Right forelimb (tissue), 1 donor: ENCODE measurements at places on chromosomes 3 and 15.
A peak's percentile ranks its signal among the peaks of the same experiment; 100 is the strongest.

- no peak for DNase-seq
These were observed 76.4 kb downstream of the AKAP13 start for GRCh38 chr15:85456798-85457197.

GRCh38 chr3:1048558-1048957 lies 44.3 kb upstream of the CNTN6 start:
- DNase-seq = no peak

DNA sequence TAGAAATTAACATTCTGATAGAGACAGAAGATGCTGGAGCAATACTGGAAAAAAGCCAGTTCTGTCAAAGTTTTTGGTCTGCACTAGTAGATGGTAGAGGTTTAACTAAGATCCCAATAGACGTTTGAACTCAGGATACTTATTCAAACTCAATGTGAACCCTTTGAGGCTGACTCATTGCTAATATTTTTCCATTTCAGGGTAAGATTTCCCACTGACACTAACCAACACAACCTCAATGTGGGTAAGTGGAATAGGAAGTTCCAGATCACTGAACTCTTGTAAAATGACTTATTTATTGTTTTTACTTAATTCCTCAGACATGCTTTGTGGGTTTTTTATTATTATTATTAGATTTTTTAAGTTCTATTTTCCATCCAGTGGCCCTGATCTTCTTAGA lies 1024.8 kb downstream of the EPHA3 start:
- no peak for DNase-seq

DNA sequence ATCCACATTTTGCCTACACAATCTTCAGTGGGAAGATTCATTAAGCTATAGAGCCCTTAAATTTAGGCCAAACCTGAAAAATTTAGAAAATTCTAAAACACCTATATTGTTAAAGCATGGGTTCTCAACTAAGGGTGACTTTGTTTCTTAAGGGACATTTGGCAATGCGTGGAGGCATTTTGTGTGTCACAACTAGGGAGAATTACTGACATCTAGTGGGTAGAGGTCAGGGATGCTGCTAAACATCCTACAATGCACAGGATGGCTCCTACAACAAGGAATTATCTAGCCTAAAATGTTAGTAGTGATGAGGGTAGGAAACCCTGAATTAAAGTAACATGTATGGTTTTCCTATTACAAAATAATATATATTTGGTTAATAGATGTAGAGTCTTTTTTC lies 55.8 kb downstream of the TBC1D5 start:
- no peak for DNase-seq

DNA sequence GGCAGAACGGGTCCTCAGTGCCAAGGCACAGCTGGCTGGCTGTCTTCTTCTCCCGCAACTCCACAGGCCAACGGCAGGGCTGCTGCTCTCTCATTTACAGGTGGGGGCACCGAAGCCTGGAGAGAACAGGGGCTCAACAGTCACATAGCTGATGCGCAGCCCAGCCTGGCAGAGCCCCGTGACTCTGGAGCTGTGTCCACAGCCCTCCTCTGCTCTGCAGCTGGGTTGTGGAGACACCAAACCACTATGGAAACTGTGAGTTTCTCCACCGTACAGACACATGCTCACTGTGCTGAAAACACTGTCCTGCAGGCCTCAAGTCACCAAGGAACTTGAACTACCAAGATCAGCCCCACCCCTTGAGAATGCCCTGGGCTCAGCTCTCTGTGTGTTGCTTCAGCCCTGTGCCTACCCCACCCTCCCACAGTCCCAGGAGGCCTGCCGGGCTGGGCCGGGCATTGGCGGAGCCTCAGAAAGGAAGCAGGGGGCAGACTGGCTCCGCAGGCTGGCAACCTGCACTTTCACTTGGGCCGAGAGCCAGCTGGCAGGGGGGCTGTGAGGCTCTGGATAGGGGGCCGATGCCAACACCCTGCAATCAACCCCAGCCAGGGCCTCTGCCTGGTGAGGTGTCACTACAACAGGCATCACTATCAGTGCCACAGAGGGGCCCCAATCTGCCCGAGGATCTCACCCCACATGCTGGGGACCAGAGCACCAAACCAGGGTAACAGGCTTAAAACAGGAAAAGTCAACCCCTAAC lies 113.7 kb upstream of the RPL32 start:
- DNase-seq = peak; percentile 84

DNA sequence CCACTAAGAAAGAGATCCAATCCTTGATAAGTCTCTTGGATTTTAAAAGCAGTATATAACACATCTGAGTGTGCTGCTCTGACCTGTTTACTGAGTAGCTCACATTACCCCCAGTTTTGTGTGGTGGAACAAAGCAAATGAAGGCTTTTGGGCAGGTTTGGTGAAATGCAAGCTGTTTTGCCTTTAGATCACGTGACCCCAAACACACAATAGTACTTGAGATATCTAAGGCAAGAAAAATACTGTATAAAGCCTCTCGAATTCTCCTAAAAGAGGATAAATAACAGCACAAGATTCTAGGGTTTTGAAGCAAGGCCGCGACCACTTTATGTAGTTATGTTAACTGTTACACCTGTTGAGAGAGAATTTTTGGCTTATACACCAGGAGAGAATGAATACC lies 49.3 kb upstream of the TRIM42 start:
- no peak for DNase-seq

DNA sequence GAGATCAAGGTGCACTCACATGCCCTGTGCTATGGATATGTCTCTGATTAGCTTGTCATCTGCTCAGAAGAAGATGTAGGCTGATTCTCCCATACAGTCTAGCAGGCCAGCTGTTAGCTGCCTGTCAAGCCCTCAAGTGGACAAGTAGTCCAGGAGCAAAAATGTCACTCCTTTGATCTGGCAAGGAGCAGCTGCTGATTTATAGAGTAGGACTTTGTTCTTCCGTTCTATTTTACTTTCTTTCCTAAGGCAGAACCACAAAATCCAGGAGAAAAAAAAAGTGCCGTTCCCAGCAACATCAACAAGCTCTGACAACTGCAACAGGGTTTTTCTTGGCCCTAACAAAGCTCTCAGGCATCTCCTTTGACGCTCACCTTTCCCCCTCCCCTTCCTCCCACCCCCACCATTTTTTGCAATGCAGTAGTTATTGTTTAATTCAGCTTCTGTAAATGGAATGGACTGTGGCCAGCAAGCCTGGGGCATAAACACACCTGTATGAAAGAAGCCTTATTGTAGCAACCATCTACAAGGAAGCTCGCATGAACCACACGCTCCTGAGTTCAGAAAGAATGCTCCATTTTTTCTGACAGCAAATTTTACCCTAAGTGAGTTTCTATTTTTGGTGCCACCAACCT lies 196.3 kb downstream of the MEIS2 start:
- DNase-seq = no peak

DNA sequence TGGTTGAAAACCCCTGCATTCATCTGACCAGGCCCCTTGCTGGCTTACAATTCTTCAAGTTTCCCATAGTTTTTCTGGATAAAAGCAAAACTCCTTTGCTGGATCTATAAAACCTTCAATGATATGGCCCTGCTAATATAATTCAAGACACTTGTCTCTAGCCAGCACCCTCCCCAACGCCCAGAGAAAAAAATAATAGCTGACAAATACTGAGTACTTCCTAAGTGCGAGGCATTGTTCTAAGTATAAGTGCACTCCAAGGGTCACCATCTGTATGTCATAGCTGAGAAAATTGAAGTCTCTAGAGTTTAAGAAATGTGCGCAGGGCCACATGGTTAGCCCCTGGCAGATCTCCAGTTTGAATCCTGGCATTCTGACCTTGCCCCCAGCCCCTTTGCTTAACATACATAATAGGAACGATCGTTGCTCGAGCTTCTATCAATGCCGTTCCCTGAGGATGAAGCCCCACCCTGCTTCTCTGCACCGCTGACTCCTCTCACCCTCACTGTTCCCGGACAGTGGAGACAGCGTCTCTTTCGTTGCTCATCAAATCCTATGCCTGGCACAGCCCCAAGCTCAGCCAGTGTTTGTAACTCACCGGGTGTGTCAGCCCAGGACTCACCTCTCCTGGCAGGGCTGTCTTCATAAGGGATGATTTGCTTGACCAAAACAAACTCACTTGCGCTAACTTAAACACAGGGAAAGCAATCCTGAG lies 377.1 kb upstream of the PROK2 start:
- DNase-seq = no peak

GRCh38 chr15:78012643-78013077 lies 64.9 kb downstream of the TBC1D2B start:
- DNase-seq = no peak

- DNase-seq = no peak
These were observed 9.9 kb downstream of the RAMAC start for GRCh38 chr15:82995938-82996337.

- DNase-seq = no peak
These were observed 62.8 kb upstream of the DCLK3 start for GRCh38 chr3:36827133-36827532.

GRCh38 chr3:15800780-15801179 lies 3.0 kb upstream of the ANKRD28 start:
- no peak for DNase-seq

DNA sequence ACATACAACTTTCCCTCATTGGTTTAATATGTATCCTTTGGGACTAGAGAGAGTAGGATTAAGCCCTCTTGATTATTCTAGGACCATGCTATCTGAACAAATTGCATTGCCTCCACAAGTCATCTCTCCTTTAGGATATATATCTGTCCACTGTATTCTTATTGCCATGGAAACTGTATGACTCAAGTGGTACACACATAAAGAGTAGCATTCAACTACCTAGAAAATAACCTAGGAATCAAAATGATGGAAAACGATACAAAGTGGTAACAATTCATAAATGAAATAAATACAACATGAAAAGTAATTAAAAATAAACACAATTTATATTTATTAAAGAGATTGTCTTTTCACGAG lies 212.1 kb upstream of the P2RY1 start:
- DNase-seq = no peak

GRCh38 chr15:33095641-33096040 lies 98.9 kb downstream of the FMN1 start:
- DNase-seq = no peak

- DNase-seq = no peak
These were observed 240.2 kb downstream of the TP63 start for GRCh38 chr3:189871418-189871817.

DNA sequence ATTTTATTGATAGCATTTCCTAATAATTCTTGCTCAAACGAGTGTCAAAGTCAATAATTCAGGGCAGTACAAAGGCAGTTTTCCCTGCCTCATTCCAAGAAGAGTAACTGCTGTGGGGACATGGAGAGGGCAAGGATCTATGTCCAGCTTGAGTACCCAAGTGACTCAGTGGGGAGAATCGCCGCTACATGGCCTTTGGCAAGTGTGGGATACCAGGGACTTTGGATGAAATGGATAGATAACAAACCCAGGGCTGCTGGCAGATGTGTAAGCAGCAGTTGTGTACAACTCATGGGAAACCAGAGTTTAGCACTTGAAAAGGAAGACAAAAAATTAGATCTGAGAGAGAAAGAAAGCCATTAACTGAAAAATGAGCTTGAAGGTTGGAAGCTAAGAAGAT lies 122.2 kb upstream of the TRIM42 start:
- DNase-seq = no peak

DNA sequence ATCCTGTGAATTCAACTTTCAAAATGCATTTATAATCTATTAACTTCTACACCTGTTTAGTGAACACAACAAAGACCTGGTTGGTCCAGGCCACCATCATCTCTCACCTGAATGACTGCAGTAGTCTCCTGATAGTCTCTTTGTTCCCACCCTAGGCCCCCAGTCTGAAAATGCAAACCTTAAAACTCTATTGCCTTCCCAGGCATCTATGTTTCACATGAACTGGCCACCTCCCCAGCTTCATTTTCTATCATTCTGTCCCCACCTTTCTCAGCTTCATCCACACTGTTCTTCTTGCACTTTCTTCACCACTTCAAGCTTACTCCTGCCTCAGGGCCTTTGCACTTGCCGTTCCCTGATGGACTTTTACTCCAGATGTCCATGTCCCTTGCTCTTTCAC lies 45.0 kb downstream of the CLSTN2 start:
- DNase-seq = no peak

DNA sequence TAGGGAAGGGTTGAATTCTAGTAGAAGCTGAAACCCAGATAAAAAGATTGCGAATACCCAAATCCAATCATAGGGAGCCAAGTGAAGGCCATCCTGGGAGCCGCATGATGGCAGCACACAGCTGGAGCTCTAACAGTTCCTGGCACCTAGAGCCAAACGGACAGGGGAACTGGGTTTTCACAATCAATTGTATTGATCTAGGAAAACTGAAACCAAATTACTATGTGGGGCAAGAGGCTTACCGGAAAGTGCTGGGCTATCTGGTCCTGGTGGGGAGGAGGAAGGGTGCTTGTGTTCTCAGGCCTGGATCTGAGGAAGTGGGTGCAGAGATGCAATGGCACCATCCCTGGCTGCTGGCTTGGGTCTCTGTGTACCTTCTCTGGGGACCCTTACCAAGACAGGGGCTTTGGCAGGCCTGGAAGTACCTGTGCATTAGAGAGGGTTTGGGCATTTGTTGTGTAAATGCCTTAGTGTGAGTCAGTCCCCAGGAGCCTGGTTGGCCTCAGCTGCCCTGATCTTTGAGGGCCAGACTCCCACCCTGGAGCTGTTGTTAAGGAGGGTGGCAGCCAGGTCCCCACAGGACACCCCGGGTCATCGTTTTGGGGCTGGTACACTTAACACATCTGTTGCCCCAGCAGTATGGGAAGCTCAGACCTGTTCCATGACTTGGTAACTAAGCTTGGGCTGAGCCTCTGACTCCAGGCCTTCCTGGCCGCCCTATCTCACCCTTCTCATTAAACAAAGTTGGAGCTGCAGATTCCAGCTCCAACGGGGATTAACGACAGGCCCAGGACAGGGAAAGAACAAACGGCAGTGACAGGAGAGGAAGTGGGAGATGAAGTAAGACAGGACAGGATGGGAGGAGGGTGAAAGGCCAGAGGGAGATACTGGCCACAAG lies 8.9 kb upstream of the FURIN start:
- DNase-seq = no peak

DNA sequence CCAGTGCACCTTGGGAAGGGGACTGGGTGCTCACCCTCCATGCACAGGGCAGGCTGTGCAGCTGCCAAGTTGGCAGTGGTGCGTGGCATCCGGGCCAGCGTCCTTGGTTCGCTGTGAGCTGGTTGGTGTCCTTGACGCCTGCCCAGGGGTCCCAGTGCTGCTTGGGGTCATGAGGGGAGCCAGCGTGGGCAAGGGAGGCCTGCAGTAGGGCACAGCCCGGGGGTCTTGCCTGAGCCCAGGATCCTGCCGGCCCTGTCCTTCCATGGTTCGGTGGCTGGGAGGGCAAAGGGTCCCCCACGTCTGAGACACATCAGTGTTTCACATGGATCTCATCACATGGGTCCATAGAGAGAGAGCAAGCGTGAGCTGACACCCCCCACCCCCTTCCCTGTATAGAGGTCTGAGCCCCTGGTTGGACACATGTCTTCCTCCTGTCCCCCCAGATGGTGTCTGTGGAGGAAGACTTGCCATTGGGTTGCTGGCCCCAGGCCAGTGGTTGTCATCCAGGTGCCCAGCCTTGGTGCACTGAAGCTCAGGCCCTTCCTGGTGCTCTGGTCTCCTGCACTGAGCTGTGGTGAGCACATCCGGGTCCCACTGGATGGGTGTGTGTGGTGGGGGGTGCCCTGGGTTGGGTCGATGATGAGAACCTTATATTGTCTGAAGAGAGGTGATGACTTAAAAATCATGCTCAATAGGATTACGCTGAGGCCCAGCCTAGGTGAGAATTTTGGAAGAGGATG lies 232.3 kb downstream of the SNRPN start:
- DNase-seq = no peak

GRCh38 chr3:58667229-58667628 lies 655 bp upstream of the FAM3D start:
- no peak for DNase-seq
